Esophagus squamous epithelium (tissue), 5 donors: ENCODE measurements at places on chromosomes 6 and 20.

DNA sequence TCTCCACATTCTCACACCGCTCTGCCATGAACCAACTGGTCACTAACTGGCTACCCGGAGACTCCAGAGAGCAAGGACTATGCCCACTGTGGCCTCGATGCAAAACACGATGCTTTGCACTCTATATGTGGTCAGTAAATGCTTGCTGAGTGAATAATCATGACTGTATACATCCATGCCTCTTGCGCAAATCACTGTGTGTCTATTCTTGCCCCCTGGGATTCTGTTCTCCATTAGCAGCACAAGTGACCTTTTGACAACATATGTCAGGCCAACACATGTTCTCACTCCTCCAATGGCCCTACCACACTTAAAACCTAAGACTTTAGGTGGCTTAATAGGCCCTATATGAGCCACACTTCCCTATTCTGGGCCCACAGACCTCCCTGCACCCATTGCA lies 16.9 kb downstream of the KIF16B start:
- DNase-seq = no peak

DNA sequence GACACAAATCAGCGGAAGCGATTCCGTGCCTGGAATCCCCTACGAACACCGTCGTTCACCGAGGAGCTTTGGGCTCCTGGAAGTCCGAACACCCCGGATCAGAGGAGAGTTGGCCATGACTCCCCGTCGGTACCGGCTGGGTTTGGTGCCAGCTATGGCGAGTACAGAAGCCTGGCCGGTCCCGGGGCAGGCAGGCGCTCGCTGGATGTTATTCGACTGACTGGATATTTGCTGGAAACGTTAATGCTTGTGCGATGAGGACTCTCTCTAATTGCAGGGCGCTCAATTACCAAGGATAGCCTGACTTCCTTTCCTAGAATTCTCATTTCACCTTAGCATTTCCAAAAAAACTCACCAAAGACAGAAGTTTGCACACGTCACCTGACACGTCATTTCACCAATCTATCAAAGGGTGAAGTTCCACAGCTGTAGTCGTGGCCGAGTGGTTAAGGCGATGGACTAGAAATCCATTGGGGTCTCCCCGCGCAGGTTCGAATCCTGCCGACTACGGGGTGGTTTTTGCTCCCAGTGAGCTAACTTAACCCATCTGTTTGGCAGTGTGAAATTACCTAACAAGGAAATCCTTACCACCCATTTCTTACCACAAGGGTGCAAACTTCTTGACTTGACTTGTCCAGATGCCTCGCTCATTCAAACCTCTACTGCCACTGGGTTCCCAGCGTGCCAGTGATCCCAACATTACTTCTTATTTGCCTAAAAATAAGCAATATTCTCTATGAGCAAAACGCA lies 22.7 kb upstream of the ZNF184 start:
- DNase-seq = no peak

DNA sequence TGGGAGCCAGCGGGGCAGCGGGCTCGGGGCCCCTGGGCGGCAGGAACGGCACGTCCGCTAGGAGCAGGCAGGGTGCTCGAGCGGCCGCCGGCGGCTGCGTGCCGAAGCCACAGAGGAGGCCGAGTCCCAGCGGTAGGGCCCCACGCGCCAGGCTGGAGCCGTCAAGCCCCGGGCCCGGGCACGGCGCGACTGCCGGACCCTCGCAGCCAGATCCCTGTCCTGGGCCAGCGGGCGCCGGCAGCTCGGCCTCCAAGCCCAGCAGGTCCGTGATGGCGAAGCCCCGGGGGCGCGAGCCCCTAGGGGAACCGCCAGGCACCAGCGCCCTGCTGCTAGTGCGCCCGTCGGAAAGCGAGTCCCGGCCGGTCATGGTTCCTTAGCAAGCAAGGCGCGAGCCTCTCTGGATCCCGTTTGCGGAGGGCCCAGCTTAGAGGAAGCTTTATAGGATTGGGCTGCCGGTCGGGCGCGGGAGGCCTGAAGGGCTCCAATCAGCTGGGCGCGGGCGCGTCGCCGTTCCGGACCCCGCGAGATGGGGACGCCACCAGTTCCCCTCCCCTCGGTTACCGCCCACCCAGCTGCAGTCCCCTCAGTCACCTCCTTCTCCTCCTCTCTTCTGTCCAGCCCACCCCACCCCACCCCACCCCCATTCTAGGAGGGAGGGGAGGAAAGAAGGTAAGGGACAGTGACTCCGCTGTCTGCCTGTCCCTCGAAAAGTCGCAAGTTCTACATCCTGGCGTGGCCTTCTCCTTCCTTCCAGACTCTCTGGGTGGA lies at the start of gene VSX1:
Gene VSX1 (minus strand): TSS at position 412 of the 768 bp plus-strand sequence. CDS start 45 bp downstream, at position 367.
- no peak for DNase-seq

DNA sequence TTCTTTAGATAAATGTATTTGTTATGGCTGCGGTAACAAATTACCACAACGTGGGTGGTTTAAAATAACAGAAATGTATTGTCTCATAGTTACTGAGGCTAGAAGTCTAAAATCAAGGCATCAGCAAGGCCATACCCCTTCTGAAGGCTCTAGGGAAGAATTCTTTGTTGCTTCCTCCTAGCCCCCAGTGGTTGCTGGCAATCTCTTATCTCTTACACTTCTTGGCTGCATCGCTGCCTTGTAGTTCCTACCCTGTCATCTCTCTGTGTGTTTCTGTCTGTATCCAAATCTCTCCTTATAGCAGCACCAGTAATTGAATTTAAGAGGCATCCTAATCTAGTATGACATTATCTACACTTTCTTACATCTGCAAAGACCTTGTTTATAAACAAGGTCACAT lies 534.7 kb downstream of the PHF3 start:
- no peak for DNase-seq

DNA sequence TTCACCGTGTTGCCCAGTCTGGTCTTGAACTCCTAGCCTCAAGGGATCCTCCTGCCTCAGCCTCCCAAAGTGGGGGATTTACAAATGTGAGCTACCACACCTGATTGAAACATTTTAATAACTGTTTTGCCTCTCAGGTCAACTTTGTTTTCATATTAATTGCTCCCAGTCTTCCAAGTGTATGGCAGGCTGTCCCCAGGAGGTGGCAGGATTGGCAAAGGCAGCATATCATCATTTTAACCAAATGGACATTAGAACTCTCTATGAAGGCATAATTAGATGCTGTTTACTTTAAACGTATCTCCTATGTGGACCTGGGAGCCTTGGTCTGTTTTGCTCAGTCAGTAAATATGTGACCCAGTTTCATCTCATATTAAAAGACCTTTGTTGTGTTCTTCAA lies 59.2 kb upstream of the CSE1L start:
- DNase-seq = no peak

DNA sequence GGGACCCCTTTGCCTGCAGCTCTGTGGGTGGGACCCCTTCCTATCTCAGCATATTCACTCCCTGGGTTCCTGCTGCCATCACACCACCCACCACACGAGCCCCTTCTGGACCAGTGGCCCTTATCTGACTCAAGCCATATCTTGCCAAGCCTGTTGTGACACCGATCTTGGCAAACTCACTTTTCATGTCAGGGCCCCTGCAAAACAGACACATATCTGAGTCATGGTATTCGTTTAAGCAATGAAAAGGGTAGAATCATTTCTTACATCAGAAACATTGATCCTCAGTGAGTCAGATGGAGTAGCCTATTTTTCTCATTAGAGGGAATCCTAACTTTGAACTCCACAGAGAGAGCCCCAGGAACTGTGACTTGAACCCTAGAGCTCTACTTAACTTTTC lies 10.6 kb downstream of the RAET1E start:
- DNase-seq = no peak

GRCh38 chr6:127015858-127016257 lies 102.6 kb upstream of the RSPO3 start:
- DNase-seq = no peak

DNA sequence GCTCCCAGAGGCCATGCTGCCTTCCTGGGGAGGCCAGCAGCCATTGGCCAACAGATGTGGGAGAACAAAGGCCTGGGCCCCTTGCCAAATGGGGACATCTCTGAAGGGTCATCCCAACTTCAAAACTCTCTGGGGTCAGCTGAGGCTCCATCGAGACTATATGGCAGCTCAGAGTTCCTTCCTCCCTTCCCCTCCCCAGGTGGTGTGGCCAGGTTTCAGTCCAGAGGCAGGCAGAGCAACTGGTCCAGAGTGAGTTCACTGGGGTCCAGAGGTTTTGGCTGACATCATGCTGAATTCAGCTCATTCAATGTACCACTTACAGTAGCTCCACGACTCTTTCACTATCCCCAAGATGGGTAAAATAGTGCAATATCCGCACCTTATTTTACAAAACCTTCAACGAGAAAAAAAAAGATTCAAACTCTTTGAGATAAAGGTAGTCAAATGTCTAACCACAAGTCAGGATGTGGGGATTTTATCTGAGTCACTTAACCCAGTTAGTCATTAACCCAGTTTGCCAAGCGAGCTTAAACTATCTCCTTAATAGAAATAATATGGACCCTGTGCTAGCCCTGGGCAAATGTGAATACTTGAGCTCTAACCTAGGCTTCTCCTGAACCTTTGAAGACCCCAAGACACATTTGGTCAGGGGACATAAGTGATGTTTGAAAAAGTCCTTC lies 108.4 kb upstream of the PLEKHG1 start:
- no peak for DNase-seq

- DNase-seq = no peak
Observed at GRCh38 chr6:110055387-110055735, 77.2 kb downstream of the GPR6 start.

DNA sequence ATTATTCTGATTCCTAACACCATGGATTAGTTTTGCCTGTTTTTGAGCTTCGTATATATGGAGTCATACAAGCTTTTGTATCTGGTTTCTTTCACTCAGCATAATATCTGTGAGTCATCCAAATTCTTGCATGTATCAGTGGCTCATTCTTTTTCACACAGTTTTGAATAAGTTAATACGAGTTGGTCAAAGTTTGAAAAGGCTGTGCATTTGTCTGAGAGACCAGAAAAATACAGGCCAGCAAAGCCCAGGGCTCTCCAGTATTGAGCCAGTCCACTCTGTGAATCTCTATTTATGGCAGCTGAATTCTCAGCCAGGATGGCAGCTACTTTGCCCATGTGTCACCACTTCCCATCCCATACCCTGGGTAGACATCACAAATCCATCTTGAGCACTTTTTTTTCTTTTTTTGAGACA lies 7.2 kb upstream of the CHMP4B start:
- DNase-seq = no peak

- DNase-seq = no peak
Observed at GRCh38 chr6:33443619-33444504, 10.5 kb upstream of the ZBTB9 start.

DNA sequence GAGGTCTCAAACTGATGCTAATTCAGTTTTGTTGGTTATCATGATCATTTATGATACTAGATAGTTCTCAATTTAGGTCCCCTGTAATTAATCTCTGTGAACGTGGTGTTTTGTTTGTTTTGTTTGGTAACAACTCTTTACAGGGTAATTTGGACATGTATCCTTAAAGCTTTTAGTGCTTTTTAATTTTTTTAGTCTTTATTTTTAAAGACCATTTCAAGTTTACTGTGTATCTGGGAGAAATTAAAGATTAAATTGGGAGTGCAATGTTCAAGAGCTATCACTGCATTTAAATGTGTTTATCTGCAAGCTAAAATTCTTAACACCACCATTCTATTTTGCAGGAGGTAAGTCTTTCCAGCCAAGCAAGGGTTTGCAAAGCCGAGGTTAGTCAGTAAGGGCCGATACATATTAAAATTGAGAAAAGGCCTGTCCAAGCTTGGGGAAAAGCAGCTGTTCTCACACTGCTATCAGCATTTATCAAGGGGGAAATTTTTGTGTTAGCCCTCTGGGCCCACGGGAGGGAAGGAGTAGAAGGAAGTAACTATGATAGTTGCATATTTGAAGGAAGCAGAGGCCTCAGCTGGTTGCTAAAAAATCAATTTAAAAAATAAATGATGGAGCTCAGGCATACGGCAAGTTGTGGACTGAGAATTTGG lies 59.3 kb upstream of the ZNF217 start:
- DNase-seq = no peak

DNA sequence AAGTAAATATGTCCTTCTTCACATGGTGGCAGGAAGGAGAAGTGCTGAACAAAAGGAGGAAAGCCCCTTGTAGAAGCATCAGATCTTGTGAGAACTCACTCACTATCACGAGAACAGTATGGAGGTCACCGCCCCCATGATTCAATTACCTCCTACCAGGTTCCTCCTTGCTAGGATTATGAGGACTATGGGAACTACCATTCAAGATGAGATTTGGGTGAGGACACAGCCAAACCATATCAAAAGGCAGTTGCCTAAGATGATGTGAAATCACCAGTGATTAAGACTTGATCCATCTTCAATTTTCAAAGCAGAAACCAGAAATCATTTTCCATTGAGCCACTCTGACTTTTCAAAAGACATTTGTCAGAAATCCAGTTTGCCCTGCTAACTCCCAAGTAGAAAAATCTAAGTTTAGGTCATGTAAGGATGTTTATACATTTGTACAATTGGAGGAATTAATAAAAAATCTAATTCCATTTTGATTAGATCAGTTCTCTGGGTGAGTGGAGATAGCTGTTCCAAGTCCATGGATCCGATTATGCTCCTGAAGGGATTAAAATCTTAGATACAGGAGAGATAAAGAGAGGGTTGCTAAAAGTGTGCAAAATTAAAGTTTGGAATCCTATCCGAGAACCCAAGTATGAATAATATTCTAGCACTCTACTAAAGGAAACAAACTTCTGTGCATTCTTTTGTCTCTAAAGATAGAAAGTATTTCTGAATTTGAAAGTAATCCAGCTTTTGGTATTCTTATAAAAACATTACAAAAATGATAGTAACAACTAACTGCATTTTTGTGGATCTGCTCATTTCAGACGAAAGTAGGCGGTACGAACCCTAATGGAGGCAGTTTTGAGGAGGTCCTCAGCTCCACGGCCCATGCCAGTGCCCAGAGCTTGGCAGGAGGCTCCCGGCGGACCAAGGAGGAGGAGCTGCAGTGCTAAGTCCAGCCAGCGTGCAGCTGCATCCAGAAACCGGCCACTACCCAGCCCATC lies 39.5 kb downstream of the HDDC2 start:
- DNase-seq = no peak

DNA sequence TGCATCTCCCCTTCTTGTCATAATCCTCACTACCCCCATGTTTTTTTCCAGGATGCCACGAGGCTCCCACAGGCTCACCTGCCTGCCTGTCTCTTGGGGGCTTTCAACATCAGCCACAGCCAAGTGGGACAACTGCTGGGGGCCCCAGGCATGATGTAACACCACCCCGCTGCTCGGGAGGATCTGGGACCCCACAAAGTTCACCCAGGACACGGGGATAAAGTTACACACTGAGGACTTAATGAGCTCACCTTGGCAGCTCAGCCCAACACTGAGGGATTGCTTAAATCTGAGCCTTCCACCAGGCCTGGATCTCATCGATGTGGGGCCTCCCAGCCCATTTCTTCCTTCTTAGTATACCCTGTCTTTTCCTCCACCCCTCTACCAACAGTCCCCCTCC lies 56.4 kb upstream of the NNAT start:
- DNase-seq = no peak

DNA sequence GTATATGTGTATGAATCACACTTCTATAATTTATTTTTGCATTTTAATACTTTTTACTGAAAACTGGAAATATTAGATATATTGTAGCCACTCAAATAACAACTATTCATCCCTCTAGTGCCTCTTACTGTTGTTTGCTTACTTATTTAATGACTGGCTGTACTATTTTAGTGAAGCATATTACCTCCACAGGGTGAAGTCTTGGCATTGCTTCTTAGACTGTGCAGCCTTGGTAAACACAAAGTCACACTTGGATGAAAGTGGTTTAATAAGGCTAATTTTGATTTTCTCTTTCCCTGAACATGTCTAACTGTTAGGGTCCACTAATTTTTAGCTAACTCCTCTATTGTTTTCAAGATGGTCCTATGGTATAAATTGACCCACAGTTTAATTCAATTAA lies 1043.2 kb upstream of the ADGRB3 start:
- no peak for DNase-seq

GRCh38 chr6:37451441-37452193 lies 18.6 kb downstream of the CMTR1 start:
- no peak for DNase-seq
